Upper lobe of right lung (tissue), 1 donor: ENCODE measurements at places on chromosomes 12 and 14.

- no peak for DNase-seq
Observed at GRCh38 chr12:40033242-40033630, 72.6 kb downstream of the SLC2A13 start.

DNA sequence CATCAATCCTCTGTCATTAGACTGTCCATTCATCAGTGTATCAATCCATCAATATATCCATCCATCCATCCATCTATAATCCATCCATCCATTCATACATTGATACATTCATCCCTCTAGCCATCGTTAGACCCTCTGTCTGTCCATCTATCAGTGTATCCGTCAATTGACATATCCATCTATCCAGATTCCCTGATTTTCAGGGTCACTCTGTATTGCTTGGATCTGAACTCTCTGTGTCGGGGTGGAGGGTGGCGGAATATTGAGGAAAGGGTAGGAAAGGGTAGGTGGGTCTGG lies 17.1 kb downstream of the SDSL start:
- DNase-seq = no peak

- no peak for DNase-seq
Observed at GRCh38 chr12:14326699-14327098, 38.8 kb upstream of the ATF7IP start.

DNA sequence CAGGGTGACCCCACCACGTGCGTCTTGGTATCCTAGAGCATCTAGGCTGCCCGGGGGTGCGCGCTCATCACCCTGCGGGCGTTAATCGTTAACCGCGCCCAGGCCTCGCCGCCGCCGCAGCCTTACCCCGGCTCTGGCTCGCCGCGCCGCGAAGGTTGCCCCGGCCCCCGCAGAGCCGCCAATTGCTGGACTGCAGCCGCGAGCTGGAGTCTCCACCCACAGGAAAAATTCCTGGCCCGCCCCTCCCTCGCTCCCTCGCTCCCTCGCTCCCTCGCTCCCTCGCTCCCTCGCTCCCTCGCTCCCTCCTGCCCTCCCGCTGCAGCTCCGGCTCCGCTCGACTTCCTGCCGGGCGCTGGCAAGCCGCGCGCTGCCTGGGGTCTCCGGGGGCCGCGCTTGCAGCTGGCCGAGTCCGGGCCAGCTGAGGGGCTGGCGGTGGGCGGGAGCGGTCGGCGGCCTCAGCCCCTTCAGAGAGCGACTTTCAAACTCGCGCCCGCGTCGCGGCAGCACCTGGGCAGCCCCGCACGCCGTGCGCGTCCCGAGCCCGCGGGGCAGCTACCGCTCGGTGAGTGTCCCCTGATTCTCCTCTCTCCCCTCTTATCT lies at the start of gene PLEKHG3:
Gene PLEKHG3 (plus strand): TSS at position 282 of the 600 bp plus-strand sequence. CDS start 23,208 bp downstream, outside the sequence.
- peak; percentile 89 for DNase-seq

DNA sequence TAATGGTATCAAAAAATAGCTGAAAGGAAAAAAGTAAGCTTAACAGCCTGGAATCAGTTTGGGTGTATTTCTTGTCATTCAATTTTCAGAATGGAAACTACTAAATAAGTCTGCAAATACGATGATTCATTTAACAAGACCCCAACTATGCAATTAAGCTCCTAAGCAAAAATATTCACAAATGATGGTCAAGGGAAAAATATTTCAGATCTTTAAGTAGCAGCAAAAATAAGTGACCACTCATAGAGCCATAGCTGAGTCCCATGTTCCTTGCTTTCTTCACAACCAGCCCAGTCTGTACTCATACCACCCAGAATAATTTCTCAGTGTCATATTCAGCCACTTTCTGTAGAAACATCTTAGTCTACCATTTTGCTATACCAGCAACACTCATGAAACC lies 185.4 kb downstream of the PPM1H start:
- DNase-seq = no peak

DNA sequence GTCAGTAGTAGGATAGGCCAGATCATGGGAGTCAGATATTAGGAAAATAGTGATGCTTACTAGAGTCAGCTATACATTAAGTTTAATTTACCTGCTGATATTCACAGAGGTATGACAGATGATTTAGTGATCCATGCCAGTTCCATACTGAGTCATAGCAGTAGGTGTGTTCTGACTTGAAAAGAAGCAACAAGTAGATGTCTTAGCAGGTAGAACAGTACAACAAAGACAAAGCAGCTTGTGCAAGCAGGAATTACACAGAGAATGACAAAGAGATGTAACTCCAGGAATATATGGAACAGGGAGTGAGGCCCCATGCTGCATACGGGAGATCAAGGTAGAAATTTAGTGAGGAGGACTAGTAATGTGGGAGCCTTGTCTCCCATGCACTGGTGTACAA lies 556.9 kb downstream of the SLC16A7 start:
- DNase-seq = no peak

- no peak for DNase-seq
Observed at GRCh38 chr14:34064349-34064748, 113.5 kb upstream of the EGLN3 start.

DNA sequence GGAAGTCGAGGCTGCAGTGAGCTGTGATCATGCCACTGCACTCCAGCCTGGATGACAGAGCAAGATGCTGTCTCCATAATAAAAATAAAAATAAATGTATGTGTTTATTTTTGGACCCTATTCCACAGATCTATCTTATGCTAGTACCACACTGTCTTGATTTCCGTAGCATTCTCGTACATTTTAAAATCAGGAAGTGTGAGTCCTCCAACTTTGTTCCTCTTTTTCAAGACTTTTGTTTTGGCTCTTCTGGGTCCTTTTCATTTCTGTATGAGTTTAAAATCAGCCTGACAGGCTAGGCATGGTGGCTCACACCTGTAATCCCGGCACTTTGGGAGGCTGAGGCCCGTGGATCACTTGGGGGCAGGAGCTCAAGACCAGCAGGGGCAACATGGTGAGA lies 25.8 kb downstream of the DAO start:
- DNase-seq = no peak

GRCh38 chr14:94345344-94346064 lies 22.4 kb upstream of the SERPINA6 start:
- DNase-seq = no peak

DNA sequence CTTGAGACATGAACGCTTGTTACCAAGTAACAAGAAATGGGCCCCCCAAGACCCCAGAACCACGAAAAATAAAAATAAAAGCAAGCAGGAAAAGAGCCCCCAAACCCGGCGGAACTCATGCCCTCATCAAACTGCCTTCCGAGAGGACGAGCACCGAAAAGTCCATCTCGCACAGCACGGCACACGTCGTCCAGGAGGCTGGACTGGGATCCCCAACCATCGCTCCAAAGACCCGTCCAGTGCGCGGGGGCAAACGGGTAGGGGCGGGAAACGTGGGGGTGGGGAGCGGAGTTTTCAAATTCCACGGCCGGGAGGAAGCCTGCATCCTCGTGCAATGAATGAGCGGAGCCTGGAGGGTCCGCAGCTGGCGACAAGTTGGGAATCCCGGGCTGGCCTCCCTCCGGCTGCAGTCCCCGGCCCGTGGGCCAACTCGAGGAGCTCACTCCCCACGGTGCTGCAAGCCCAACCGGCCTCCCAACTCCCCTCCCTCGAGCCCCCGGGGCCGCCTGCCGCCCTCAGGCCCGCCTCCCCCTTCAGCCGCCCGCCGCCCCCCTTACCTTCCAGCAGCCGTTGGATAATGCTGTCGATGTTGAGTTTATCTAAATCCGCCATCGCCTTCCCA lies 484 bp downstream of the PPP1CC start:
- no peak for DNase-seq

GRCh38 chr14:74882103-74882920 lies 596 bp downstream of the DLST start:
- peak; percentile 79 for DNase-seq

GRCh38 chr14:102201353-102201738 lies 61.6 kb downstream of the WDR20 start:
- DNase-seq = no peak

- no peak for DNase-seq
Observed at GRCh38 chr14:62645649-62646048, 399.6 kb downstream of the KCNH5 start.

GRCh38 chr14:57274551-57274950 lies 5.8 kb downstream of the AP5M1 start:
- DNase-seq = no peak

DNA sequence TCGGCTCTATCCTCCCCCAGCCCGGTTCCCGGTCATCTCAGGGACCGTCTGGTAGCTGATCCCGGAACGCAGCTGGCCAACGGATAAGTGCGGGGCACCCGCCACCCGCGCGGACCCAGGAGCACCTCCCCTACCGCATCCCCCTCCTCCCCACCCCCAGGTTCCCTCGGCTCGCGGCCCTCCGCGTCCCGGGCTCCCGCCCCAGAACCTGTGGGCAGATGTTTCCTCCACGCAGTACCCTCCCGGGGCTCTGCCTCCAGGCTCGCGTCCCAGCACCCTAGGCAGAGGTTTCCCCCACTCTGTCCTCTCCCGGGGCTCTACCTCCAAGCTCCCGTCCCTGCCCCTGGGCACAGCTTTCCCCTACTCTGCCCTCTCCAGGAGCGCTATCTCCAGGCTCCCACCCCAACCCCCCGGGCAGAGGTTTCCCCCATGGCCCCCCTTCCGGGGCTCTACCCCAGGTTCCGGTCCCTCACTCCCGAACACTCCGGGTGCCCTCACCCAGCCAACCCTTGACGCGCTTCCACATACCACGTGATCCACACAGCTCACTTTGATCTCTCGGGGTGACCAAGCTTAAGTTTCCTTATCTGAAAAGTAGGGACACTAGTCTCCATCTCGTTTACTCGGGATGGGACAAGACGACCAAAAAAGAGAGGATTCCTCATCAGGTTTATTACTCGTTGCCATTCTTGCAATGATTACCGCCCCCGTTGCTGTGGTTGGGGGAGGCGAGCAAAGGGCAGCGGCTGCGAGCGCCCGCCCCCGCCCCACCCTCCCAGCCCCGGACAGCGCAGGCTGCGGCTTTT lies at the start of gene CCDC38:
Gene CCDC38 (minus strand): TSS at position 91 of the 806 bp plus-strand sequence. CDS start 6,105 bp downstream, outside the sequence.
- peak; percentile 91 for DNase-seq

DNA sequence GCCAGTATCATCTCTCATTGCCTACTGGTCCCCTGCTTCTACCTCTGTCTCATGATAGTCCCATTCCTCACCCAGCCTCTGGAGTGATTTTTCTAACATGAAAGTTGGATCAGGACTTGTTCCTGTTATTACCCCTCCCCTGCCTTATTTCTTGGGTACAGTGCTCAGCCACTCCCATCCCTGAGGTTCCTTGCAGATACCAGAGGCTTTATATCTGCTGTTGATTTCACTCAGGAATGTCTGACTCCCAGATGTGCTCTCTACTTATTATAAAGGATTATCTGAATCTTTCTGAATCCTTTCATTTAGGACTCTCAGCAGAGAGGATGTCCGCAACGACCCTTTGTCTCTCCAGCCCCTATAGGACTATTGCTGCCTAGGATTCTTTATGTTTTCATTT lies 111.2 kb downstream of the LRRK2 start:
- DNase-seq = no peak

- DNase-seq = no peak
Observed at GRCh38 chr14:81132468-81132867, 88.3 kb downstream of the GTF2A1 start.

DNA sequence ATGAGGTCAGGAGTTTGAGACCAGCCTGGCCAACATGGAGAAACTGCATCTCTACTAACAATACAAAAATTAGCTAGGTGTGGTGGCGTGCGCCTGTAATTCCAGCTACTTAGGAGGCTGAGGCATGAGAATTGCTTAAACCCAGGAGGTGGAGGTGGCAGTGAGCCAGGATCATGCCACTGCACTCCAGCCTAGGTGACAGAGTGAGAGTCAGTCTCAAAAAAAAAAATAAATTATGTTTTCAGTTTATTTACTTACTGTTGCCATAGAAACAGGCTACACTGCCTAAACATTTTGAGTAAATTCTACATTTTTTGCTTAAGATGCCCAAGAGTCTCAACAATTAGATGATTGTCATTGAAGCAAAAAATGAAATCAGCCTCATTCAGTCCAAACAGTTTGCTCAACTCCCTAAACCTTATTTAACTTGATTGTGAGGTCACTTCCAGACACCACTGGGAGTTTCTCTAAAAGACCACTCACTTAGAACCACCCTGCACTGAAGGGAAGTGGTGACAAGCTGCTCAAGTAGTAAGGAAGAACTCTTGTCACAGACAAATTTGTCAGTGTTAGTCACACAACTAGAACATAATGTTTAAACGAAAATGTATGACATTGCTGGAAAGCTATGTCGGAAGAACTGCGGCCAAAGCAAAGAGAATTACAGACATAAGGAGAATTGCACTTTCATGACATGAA lies 9.8 kb upstream of the GNPNAT1 start:
- no peak for DNase-seq

- no peak for DNase-seq
Observed at GRCh38 chr12:128337431-128338170, 70.6 kb downstream of the TMEM132C start.

DNA sequence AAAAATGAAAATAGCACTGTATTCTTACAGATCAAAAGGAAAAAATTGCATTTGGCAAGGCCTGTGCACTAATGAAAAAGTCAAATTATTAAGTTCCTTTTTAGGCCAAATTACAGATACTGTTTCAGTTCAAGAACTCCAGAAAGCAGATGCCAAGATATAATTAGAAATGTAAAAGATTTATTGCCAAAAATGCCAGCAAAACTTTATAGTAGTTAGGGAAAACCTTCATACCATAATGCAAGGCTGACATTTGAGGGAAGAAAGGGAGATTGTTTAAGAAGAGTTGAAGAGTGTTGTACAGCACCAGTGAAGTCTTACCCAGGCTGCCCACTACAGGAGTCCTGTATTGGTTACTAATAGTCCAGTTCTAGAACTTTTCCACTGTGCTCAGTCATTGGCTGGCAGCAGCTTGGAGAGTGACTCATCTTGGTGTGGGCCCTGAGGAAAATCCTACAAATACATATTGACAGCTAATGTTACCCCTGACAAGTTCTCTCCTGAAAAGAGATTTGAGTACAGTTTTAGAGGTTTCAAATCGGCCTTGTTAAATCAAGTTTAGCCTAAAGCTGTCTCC lies 600.4 kb downstream of the C12orf50 start:
- DNase-seq = no peak

DNA sequence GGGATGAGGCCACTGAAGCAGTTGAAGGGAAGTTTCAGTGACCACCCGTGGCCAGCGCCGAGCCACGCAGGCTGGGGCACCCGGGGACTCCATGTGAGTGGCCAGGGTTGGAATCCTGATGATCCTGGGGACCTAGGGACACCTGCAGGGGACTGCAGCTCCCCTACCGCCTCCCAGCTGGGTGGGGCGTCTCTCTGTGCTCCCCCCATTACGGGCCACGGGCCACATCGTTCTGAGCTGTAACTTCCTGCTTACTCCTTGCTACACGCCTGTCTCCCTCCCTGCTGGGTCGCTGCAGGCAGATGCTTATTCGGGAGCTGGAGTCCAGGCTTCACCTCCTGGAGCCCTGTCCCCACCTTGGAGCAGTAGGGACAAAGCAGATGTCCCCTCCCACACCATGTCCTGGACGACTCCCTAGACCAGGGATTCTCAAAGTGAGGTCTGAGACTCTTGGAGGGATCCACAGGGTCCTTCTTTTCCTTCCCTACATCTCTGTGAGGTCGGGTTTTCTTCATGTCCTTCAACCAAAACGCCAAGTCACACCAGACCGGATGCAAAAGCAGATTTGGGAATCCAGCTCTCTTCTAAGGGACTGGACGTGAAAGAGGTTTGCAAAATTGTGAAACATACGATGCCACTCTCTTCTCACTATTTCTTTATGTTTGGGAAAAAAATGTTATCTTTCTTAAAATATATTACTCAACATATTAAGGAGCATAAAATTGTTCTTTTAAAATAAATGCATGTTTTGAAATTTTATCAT lies 85.9 kb upstream of the NCOR2 start:
- no peak for DNase-seq

- no peak for DNase-seq
Observed at GRCh38 chr14:33946679-33947476, 4.0 kb downstream of the EGLN3 start.
